ENCODE measurements at places on chromosomes 12 and 14.

- DNase-seq, result no peak
Observed at GRCh38 chr14:100030452-100031153, 34.6 kb upstream of the EVL start.

GRCh38 chr12:61810486-61810885 is 449.7 kb upstream of the USP15 start:
- DNase-seq, result no peak

DNA sequence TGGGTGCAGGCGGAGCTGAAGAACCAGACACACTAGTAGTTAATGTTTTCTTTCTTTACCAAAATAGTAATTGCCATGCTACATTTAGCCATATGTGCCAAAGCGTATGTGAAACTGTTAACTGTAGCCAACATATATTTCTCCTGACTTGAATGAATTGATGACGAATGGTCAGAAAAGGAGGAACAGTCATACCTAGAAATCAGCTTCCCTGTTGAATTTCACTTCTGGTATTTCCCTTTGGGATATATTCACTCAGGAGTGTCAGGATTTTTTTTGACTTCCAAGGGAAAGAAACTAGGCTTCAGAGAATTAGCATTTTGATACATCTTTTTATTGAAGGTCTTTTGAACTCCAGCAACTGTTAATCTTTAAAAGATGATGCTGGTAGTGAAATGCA is 87.0 kb downstream of the ERC1 start:
- DNase-seq, result no peak

DNA sequence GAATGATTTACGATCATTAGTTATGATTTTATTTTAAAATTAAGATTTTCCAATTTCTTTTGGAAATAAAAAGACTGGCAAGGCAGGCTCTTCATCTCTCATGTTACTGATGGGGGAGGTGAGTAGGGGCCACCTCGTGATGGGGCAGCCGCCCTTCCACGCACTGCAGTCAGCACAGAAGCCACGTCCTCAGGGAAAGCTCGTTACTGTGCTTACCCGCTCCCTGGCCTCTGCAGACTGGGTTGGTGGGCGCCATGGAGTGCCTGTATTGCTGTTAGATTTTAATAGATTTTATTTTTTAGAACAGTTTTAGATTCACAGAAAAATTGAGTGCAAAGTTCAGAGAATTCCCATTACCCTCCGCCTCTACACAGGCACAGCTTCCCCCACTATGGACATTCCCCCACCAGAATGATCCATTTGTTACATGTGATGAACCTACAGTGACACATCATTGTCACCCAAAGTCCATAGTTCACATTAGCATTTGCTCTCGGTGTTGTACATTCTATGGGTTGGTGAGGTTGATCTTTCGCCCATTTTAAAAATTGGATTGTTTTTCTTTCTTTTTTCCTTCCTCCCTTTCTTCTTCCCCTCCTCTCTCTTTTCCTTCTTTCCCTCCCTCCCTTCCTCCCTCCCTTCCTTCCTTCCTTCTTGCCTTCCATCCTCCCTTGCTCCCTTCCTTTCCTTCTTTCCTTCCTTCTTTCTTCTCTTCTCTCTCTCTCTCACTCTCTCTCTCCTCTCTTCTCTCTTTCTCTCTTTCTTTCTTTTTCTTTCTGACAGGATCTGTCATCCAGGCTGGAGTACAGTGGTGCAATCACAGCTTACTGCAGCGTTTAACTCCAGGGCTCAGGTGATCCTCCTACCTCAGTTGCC is 30.7 kb downstream of the ADGRD1 start:
- no peak for DNase-seq

DNA sequence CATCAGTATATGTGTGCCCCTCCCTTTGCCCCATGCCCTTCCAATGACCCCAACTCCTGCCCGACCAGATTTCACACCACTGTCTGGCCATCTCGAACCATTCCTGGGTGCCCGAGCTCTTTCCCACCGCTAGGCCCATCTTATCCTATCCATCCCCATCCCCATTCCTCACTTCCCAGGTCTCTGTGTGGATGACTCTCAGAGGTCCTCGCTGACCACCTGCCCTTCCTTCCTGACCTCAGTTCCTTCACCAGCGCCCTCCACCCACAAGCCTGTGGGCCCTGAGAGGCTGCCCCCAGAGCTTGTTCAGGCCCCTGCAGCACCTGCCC is 49.1 kb downstream of the CYP46A1 start:
- no peak for DNase-seq

GRCh38 chr14:21536418-21537089 is 10.4 kb upstream of the SALL2 start:
- DNase-seq, result no peak

- DNase-seq, result no peak
Observed at GRCh38 chr14:70333289-70333688, 26.2 kb downstream of the COX16 start.

- no peak for DNase-seq
Observed at GRCh38 chr12:668090-668481, 4.8 kb upstream of the NINJ2 start.

All from NCI-H524 treated with DMSO at 0.1 percent for 48 hours (cell line).